ENCODE measurements at places on chromosomes 6 and 20. TPM values are rescaled to one million over a fixed set of nuclear protein-coding genes. Genes with fewer than 3 reads are reported as not detected.

PXMP4 gene
- total RNA-seq: 10.6 TPM

RMND1 gene
- total RNA-seq: 35.9 TPM

PLCB1 gene
- 48.9 TPM for total RNA-seq

SLC16A10 gene
- total RNA-seq: 11.0 TPM

DEF6 gene
- 2.4 TPM for total RNA-seq

DEFB124 gene
- not detected for total RNA-seq

FOXF2 gene
- 1.2 TPM for total RNA-seq

PGC gene
- total RNA-seq: under 0.01 TPM

WFDC5 gene
- not detected for total RNA-seq

INSM1 gene
- 8.6 TPM for total RNA-seq

SEL1L2 gene
- 0.41 TPM for total RNA-seq

ARG1 gene
- total RNA-seq: 0.41 TPM

All from frontal cortex (tissue), 4 donors.